Keratinocyte (primary cell): ENCODE measurements at places on chromosomes 1 and 21.
A peak's percentile ranks its signal among the peaks of the same experiment; 100 is the strongest.

DNA sequence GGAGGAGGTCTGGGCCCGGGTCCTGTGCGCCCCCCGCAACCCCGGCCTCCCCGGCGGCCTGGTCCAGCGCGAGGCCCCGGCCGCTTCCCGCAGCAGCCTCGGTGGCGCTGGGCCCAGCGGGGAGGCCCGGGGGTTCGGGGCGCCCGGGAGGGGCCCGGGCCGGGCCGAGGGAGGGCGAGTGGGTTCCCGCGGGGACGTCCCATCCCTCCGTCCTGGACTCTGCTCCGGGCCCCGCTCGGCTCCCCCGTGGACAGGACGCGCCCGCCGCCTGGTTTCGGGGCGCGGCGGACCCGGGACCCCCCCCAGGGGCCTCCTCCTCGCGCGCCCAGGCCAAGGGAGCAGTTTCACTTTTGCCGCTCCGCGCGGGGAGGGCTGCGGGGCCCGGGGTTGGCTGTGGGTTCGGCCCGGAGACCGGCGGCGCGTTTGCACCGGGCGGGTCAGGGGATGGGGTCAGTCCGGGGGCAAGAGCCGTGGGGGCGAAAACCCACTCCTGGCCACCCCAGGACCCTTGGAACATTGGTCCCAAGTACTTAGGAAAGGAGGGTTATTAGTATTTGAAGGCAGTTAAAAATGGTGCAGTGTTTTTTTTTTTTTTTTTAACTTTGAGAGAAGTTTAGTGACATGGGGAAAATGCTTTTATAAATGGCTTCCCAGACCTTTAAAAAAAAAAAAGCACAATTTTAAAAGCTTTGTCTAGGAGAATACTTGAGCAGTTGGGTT is 677 bp downstream of the AGPAT3 start:
- H3K4me1 ChIP-seq, result peaks cover 27% of the 10 kb centered on the region
- H3K36me3 ChIP-seq, result peaks cover 3% of the 10 kb centered on the region
- H3K4me3 ChIP-seq, result peak overlapping the region; percentile 66
- DNase-seq, result no peak

DNA sequence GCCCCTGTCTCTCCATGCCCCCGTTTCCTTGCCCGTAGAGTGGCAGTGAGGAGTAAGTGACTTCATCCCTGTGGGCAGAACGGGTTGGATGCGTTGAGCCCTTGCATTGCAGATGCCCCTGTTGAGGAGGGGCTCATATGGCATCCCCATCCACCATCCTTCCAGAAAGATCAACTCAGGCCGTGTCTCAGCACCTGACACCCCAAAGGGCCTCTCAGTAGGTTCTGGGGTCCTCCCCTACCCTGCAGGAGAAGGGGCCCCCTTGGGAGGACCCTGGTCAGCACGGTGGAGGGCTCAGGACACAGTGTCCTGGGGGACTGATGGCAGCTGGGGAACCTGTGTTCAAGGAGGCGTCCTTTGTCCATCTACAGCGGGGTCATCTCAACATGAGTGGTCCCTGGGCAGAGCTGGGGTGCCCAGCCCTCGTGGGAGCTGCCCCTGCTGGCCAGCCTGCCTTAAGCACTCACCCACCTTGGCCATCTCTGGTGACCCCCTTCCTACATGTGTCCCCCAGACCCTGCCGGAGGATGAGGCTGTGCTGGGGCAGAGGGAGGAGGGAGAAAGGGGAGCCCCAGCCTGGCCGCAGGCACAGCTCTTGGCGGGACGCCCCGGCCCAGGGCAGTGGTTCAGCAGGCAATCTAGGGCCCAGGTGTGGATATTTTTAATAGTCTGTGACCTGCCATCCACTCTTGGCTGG is 48.2 kb upstream of the ACTRT2 start:
- no peak overlapping the region for H3K4me3 ChIP-seq
- H3K36me3 ChIP-seq, result no peaks in the 10 kb centered on the region
- no peaks in the 10 kb centered on the region for H3K4me1 ChIP-seq
- H3K27me3 ChIP-seq, result no peaks in the 10 kb centered on the region

- DNase-seq, result no peak
- H3K36me3 ChIP-seq, result no peaks in the 10 kb centered on the region
- no peak overlapping the region for H3K27ac ChIP-seq
- no peak overlapping the region for H3K4me3 ChIP-seq
These were observed 519.0 kb downstream of the LTN1 start for GRCh38 chr21:28473530-28474220.

DNA sequence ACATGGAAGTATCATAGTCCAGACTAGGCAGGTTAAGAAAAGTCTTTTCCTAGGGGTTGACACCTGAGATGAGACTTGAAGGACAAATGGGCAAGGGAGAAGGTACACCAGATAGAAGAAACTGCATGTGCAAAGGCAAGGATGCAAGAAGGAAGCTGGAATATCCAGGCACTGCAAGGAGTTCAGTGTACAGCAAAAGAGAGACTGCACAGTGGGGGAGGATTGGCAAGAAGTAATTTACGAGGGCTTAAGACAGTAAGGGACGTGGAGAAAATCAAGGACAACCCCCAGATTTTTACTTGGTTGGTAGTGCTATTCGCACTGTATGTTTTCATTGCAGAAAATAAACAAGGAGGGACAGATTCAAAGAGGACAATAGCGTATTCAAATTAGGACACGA is 58.5 kb downstream of the DNM3 start:
- DNase-seq, result no peak
- no peaks in the 10 kb centered on the region for H3K27me3 ChIP-seq
- H3K36me3 ChIP-seq, result no peaks in the 10 kb centered on the region
- H3K4me3 ChIP-seq, result no peak overlapping the region
- H3K27ac ChIP-seq, result no peak overlapping the region

GRCh38 chr1:209612646-209613399 is 29.3 kb downstream of the CAMK1G start:
- no peak overlapping the region for H3K4me3 ChIP-seq
- DNase-seq, result peak; percentile 26
- peaks cover 4% of the 10 kb centered on the region for H3K4me1 ChIP-seq
- no peaks in the 10 kb centered on the region for H3K27me3 ChIP-seq
- peaks cover 25% of the 10 kb centered on the region for H3K36me3 ChIP-seq
- peak overlapping the region; percentile 6 for H3K27ac ChIP-seq

GRCh38 chr1:94382201-94382600 is 36.0 kb upstream of the ABCD3 start:
- no peak overlapping the region for H3K27ac ChIP-seq
- H3K4me1 ChIP-seq, result no peaks in the 10 kb centered on the region
- H3K4me3 ChIP-seq, result no peak overlapping the region
- DNase-seq, result no peak
- H3K36me3 ChIP-seq, result no peaks in the 10 kb centered on the region
- H3K27me3 ChIP-seq, result no peaks in the 10 kb centered on the region

DNA sequence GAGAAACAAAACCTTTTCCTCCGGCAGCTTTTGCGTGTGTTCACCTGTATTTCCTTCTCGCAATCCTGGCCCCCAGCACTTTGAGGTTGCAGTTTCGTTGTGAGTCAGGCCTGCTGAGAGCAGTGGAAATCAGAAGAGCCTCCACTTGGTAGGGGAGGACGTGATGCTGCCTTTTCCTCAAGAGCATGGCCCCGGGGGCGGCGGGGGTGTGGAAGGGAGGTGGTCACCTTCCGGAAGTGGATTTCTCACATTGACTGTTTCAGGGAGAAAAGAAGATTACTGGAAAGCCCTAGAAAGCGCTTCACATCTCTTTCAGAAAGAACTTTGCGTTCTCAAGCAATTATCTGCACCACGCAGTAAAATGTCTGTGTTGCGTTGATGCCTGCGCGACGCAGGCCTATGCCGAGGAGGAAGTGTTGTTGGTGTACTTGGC is 12.2 kb upstream of the IL10 start:
- H3K4me1 ChIP-seq, result no peaks in the 10 kb centered on the region
- no peaks in the 10 kb centered on the region for H3K36me3 ChIP-seq
- no peak overlapping the region for H3K4me3 ChIP-seq

- H3K27ac ChIP-seq, result no peak overlapping the region
- no peak overlapping the region for H3K4me3 ChIP-seq
- no peaks in the 10 kb centered on the region for H3K27me3 ChIP-seq
- H3K4me1 ChIP-seq, result no peaks in the 10 kb centered on the region
- H3K36me3 ChIP-seq, result peaks cover 6% of the 10 kb centered on the region
These were observed 40.9 kb downstream of the RPL5 start for GRCh38 chr1:92872719-92873118.

- DNase-seq, result no peak
- no peak overlapping the region for H3K27ac ChIP-seq
- H3K4me1 ChIP-seq, result no peaks in the 10 kb centered on the region
- no peaks in the 10 kb centered on the region for H3K36me3 ChIP-seq
- H3K4me3 ChIP-seq, result no peak overlapping the region
- no peaks in the 10 kb centered on the region for H3K27me3 ChIP-seq
These were observed 35.7 kb upstream of the BCL9 start for GRCh38 chr1:147505568-147505967.

- no peaks in the 10 kb centered on the region for H3K36me3 ChIP-seq
- no peak for DNase-seq
- H3K27ac ChIP-seq, result no peak overlapping the region
- H3K27me3 ChIP-seq, result no peaks in the 10 kb centered on the region
- peaks cover 8% of the 10 kb centered on the region for H3K4me1 ChIP-seq
These were observed 18.2 kb upstream of the PTGFRN start for GRCh38 chr1:116891396-116892079.

DNA sequence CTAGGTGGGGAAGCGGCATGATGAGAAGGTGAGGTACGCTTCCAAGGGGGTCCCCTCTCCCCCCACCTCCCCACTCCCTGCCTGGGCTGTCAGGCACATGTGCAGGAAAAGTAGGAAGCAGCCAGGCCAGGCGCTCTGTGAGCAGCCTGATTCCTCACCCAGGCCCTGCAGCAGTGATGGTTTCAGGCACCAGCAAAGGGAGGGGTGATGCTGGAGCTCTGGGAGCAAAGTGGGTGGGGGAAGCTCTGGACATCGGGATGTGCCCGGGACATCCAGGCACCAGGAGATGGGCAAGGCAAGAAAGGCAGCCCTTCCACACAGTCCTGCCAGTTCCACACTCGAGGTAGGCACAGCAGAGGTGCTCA is 106.1 kb downstream of the CRYAA start:
- no peaks in the 10 kb centered on the region for H3K4me1 ChIP-seq
- H3K27me3 ChIP-seq, result peaks cover 60% of the 10 kb centered on the region
- no peak overlapping the region for H3K27ac ChIP-seq
- no peak overlapping the region for H3K4me3 ChIP-seq
- H3K36me3 ChIP-seq, result no peaks in the 10 kb centered on the region

GRCh38 chr1:182952677-182953444 is at the start of gene SHCBP1L:
Gene SHCBP1L, minus strand, starts transcription at chr1:182953166. Its CDS starts 33 bp downstream, at chr1:182953133.
- H3K36me3 ChIP-seq, result no peaks in the 10 kb centered on the region
- peaks cover 5% of the 10 kb centered on the region for H3K27me3 ChIP-seq
- no peaks in the 10 kb centered on the region for H3K4me1 ChIP-seq
- no peak for DNase-seq

DNA sequence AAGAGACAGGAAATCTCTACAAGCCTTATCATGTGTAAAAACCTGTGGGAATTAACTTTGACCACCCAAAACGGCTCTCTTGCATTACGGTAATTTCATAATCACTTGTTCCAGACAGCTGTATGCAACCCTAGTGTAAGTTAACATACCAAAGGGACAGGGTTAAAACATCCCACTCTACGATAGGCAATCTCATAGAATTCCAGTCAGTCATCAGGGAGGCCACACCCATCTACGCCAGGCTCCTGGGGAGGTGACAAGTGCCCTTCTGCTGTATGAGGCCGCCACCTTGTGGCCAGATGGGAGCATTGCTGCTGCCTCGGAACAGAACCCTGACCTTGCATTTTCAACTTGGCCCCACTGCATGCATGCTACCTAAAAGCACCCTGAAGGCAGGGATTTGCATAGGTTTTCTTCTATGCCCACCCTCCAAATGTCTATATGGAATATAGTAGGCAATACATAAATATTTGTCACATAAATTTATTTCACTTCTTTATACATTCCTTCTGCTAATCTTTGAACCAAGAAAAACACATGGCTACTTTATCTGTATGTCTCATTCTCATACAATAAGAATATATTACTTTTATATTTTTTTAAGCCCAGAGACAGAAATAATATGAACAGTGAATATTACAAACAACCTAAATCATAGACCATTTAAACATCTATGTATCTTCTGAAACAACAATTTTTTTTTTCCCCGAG is 12.6 kb downstream of the HSF2BP start:
- peaks cover 26% of the 10 kb centered on the region for H3K4me1 ChIP-seq
- H3K4me3 ChIP-seq, result no peak overlapping the region
- no peaks in the 10 kb centered on the region for H3K36me3 ChIP-seq
- DNase-seq, result peak; percentile 80
- H3K27ac ChIP-seq, result peak overlapping the region; percentile 55

- peak overlapping the region; percentile 95 for H3K27ac ChIP-seq
- H3K36me3 ChIP-seq, result no peaks in the 10 kb centered on the region
- H3K4me1 ChIP-seq, result peaks cover 41% of the 10 kb centered on the region
- DNase-seq, result peak; percentile 87
- H3K4me3 ChIP-seq, result no peak overlapping the region
These were observed 45.5 kb downstream of the LPAR3 start for GRCh38 chr1:84847253-84848250.

- no peaks in the 10 kb centered on the region for H3K4me1 ChIP-seq
- no peak for DNase-seq
- no peaks in the 10 kb centered on the region for H3K27me3 ChIP-seq
- H3K4me3 ChIP-seq, result no peak overlapping the region
- no peaks in the 10 kb centered on the region for H3K36me3 ChIP-seq
These were observed 16.8 kb upstream of the CEP350 start for GRCh38 chr1:179937668-179938254.

DNA sequence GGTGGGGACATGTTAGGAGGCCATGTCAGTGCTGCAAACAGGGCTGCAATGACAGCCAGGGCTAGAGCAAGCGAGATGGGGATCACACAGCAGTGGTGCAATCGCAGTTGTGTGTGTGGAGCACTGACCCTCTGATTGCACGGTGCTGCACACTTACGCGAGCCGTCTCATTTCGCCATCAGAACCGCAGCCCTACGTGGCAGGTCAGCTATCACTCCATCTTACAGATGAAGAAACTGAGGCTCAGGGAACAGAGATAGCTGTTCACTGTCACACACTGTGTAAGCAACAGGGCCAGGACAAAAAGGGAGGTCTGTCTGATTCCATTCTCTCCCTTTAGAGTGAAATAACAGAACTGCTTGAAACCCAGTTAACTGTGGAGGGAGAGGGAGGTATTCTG is 104.8 kb upstream of the SLC45A1 start:
- no peaks in the 10 kb centered on the region for H3K27me3 ChIP-seq
- no peak overlapping the region for H3K4me3 ChIP-seq
- H3K36me3 ChIP-seq, result no peaks in the 10 kb centered on the region

DNA sequence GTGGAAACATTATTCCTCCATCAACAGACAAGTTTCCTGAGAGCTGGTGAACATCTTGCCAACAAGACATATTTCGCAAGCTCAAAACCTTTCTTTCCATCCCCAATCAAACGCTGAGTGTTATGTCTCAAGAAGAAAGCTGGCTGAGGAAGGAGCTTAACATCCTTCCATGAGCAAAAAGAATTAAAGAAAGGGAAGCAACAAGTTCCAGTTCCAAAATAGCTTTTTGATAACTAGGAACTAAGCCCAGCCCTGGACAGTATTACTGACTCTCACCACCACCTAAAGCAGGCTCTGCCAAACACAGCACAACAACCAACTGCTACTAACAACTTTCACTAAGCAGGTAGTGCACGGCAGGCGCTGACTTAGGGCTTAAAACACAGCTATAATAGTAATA is 50.2 kb downstream of the CAPZB start:
- no peak overlapping the region for H3K27ac ChIP-seq
- no peak overlapping the region for H3K4me3 ChIP-seq
